ENCODE measurements at places on chromosomes 16 and 17.

GRCh38 chr17:74180336-74180735 lies 23.1 kb upstream of the RPL38 start:
- H3K4me1 ChIP-seq = no peaks in the 10 kb centered on the region
- no peak for DNase-seq
- no peak overlapping the region for H3K4me3 ChIP-seq
- H3K36me3 ChIP-seq = no peaks in the 10 kb centered on the region
- peaks cover 4% of the 10 kb centered on the region for H3K27me3 ChIP-seq

DNA sequence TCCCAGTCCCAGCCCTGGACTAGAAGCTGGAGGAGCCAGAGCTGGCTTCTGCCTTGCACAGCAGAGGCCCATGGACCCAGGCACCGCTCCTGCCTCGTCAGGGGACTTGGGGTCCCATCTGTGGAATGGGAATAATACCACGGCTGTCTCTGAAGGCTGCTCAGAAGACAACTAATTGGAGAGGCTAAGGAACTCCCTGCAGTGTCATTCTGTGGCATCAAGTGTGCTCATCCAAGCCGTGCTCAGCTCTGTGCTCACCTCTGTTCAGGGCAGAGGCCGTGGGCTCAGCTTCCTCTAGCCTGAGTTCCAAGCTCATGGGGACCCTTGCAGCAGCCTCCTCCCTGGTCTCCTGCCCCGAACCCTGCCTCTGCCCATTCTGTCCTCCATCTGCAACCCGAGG lies 31.8 kb downstream of the BEAN1 start:
- DNase-seq = no peak
- H3K4me3 ChIP-seq = no peak overlapping the region
- H3K27me3 ChIP-seq = peaks cover 10% of the 10 kb centered on the region
- no peaks in the 10 kb centered on the region for H3K4me1 ChIP-seq
- H3K27ac ChIP-seq = no peak overlapping the region
- no peaks in the 10 kb centered on the region for H3K36me3 ChIP-seq

GRCh38 chr16:87457709-87458423 lies 35.0 kb downstream of the ZCCHC14 start:
- H3K4me3 ChIP-seq = no peak overlapping the region
- no peak for DNase-seq
- peaks cover 17% of the 10 kb centered on the region for H3K4me1 ChIP-seq
- H3K27ac ChIP-seq = no peak overlapping the region
- no peaks in the 10 kb centered on the region for H3K27me3 ChIP-seq

DNA sequence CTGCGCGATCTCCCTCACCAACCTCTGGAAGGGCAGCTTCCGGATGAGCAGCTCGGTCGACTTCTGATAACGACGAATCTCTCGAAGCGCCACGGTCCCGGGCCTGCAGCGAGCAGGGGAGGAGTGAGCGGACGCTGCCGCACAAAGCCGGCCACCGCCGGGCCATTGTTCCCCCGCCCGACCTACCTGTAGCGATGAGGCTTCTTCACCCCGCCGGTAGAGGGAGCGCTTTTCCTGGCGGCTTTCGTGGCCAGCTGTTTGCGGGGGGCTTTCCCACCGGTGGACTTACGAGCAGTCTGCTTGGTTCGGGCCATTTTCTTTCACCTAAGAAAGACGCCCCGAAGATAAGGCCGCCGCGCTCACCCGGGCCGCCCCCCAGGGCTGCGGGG lies 5.8 kb upstream of the UNK start:
- H3K4me3 ChIP-seq = peak overlapping the region; percentile 85
- peak overlapping the region; percentile 92 for H3K27ac ChIP-seq
- peaks cover 31% of the 10 kb centered on the region for H3K36me3 ChIP-seq
- no peaks in the 10 kb centered on the region for H3K27me3 ChIP-seq
- H3K4me1 ChIP-seq = peaks cover 5% of the 10 kb centered on the region

- H3K36me3 ChIP-seq = no peaks in the 10 kb centered on the region
- DNase-seq = peak; percentile 50
- peaks cover 38% of the 10 kb centered on the region for H3K4me1 ChIP-seq
- no peaks in the 10 kb centered on the region for H3K27me3 ChIP-seq
- peak overlapping the region; percentile 63 for H3K4me3 ChIP-seq
Measured at GRCh38 chr17:29593591-29594518, 923 bp downstream of the ANKRD13B start.

- H3K27me3 ChIP-seq = peaks cover 27% of the 10 kb centered on the region
- no peak overlapping the region for H3K27ac ChIP-seq
- no peaks in the 10 kb centered on the region for H3K36me3 ChIP-seq
- H3K4me3 ChIP-seq = no peak overlapping the region
- no peak for DNase-seq
Measured at GRCh38 chr17:28967221-28968135, 16.2 kb upstream of the PHF12 start.

GRCh38 chr17:27538156-27538955 lies 82.1 kb downstream of the KSR1 start:
- no peaks in the 10 kb centered on the region for H3K27me3 ChIP-seq
- H3K4me1 ChIP-seq = peaks cover 31% of the 10 kb centered on the region
- peaks cover 2% of the 10 kb centered on the region for H3K36me3 ChIP-seq
- no peak for DNase-seq
- no peak overlapping the region for H3K27ac ChIP-seq
